NCI-H2029 treated with DMSO at 0.1 percent for 48 hours (cell line): ENCODE measurements at places on chromosomes 7 and 10.

GRCh38 chr10:124030492-124031110, 62.8 kb downstream of the CHST15 start:
- no peak for DNase-seq

- DNase-seq, result no peak
Observed at GRCh38 chr7:84693483-84693882, 493.4 kb downstream of the SEMA3D start.

DNA sequence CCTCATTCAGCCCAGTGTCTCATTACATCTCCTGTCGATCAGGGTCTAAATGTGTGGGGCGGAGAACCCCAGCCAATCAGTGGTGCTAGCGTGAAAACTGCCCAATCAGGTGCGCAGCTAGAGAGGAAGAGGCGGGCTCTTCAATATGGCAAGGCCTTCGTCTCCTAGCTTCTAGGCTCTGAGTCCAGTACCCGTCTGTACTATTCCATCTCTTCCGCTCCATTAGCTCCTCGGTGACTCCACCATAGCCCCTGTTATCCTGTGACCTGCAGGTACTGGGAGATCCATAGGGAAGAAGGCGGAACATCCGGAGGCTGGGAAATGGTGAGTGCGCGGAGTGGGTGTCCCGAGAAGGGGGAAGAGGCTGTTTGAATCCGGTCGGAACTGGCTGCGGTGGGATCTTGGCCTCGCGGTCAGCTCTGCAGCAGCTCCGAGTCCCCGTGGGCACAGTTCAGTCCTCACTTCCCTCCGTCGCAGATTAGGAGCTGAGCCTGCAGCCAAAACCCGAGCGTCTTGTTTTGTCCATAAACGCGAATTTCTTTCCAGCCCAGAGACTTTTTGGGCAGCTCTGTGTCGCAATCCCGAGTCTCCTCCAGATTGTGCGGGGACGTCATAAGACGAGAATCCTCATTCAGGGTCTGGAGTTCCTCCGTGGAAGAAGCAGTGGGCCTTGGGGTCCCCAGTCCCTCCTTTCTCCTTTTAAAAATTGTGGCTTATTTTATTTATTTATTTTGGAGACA, at the start of gene ZNF727:
Gene ZNF727 (plus strand): TSS at position 134 of the 740 bp plus-strand sequence. CDS start 188 bp downstream, at position 322.
- no peak for DNase-seq

DNA sequence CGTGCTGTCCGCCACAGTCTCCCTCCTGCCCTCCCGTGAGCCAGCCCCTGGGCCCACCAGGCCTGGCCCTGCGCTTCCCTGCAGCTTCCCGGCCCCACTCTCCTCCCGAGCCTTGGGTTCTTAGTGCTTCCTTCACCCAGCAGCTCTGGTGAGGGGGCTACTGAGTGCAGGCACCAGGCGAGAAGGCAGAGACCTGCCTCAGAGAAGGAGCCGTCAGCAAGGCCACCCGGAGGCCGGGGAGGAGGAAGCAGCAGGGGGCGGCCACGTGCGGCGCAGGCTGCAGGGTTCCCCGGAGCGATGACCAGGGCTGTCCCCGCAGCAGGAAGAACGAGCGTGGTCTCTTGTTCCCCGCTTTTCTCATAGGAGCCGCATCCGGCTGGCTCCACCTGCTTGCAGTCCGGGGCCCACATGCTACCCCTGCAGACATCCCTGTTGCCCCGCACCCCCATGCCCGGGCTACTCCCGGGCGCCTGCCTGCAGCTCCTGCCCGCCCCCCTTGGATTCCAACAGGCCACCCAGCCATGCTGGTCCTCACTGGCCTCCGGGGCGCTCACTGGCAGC, 20.5 kb downstream of the YKT6 start:
- no peak for DNase-seq

DNA sequence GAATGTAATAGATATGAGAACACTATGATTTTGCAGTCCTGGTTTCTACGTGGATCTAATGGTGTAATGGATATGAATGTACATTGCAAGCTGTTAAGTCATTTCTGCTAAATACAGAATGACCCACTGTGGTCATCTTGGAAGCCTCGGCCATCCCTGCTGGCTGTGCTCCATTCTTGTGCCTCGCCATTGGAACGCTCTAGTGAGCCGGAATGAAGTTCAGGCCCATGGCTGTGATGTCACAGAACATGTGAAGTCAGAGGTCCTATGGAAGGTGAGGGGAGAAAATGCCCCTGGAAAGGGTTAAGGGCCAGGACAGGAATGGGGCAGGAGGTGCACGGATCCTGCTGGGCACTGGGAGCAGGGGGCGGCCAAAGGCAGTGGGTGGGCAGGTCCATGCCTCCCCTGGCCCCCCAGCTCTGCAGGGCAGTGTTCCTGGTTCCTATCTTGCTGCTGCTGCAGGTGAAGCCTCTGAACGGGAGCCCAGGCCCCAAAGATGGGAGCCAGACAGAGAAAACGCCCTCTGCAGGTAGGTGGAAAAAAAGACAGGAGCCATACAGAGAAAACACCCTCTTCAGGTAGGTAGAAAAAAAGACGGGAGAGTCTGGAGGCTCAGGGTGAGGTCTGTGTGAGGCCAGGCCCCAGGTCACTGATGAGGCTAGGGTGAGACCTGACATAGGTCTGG, at the start of gene LLCFC1:
Gene LLCFC1 (plus strand): TSS at position 259 of the 685 bp plus-strand sequence. CDS start 138 bp downstream, at position 397.
- no peak for DNase-seq

DNA sequence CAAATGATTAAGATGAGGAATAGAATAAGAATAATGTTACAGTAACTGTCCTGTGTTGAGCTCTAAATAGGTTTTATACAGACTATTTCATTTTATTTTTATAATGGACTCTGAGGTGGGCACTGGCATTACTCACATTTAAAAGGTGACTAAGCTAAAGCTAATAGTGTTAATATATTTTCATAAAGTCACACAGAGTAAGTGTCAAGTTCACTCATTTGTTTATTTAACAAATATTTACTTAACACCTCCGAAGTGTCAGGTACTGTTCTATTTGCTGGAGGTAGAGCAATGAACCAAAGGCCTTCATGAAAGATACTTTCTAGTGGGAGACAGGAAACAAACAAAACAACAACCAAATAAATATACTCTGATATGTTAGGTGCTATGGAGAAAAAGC, 44.0 kb downstream of the ASB4 start:
- no peak for DNase-seq

- DNase-seq, result no peak
Observed at GRCh38 chr7:151273651-151274390, 25.3 kb upstream of the SMARCD3 start.

DNA sequence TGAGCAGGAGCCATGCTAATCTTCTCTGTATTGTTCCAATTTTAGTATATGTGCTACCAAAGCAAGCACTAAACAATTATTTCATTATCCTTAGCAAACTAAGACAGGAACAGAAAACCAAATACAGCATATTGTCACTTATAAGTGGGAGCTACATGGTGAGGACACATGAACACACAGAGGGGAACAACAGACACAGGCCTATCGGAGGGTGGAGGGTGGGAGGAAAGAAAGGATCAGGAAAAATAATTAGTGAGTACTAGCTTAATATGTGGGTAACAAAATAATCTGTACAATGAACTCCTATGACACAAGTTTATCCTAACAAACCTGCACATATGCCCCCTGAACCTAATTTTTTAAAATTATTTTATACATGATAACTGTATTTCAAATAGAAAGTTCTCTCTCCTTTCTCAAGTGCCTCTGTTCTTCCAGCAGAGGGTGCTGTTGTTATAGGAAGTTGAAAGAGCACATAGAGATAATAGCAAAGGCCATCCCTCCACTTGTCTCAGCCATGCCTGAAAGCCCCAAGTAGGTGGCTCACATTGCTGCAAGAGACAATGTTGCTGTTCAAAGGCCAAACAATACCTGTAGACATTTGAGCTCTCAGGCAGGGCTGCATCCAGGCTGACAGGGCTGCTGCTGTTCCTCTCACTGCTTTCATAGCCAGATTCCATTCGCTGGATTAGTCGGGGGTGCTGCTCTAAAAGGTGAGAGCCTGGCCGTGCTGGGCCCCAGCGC, 33.4 kb upstream of the PPP3CB start:
- DNase-seq, result peak; percentile 83

- DNase-seq, result no peak
Observed at GRCh38 chr10:7561985-7562384, 104.8 kb downstream of the ITIH5 start.

- DNase-seq, result peak; percentile 77
Observed at GRCh38 chr7:12315049-12315448, 88.6 kb downstream of the VWDE start.

GRCh38 chr7:76280408-76280807, 22.1 kb upstream of the HSPB1 start:
- no peak for DNase-seq

- DNase-seq, result no peak
Observed at GRCh38 chr10:88186335-88186734, 322.9 kb downstream of the PTEN start.

- DNase-seq, result no peak
Observed at GRCh38 chr7:91636129-91636724, 244.3 kb downstream of the MTERF1 start.

DNA sequence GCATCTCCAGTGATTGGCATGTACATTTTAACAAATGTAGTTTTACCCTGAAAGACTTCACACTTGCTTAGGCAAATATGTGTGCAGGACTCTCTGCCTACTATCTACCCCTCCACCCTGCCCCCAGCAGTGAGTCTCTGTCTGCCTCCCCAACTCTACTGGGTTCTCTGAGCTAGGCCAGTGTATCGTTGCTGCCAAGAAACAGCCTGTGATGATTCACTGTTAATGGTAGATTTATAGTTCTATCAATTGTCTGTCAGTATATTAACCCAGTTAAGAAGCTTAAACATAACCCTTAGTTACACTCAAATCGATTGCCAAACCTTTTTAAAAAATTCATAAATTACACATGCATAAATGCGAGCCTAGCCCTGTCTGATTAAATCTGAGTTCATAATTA, 137.0 kb downstream of the SND1 start:
- no peak for DNase-seq

GRCh38 chr10:72234560-72235095, 18.6 kb upstream of the ASCC1 start:
- no peak for DNase-seq

DNA sequence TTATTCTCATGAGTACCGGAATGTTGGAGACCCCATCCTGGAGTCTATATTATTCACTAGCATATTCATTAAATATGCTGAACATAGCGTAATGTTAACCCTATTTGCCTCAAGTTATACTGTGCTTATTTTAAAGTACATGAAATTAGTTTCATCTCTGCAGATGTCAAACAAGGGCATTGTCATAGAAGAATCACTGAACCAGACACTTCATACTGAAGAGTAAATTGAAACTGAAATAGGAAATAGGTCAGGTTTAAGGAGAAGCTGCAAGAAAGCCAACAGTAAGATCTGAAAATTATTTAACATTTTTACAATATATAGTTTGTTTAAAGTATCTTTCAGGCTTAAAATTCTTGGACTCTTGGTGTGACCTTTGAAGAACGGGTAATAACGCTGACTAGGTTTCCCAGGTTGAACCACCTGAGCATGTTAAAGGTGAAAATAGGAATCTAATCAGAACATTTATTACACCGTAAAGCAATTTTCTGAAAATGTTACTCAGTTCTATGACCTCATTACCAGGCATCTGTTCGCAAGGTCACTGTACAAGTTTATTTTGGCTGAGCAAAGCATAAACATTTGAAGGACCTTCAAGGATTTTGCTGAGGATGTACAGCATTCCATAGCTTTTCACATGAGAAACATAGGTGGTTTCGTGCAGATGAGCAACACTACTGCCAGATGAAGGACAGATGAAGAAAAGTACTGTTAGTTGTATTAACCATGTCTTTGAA, 82.7 kb downstream of the REEP3 start:
- no peak for DNase-seq

- no peak for DNase-seq
Observed at GRCh38 chr10:14329746-14330173, 964 bp downstream of the FRMD4A start.

- no peak for DNase-seq
Observed at GRCh38 chr7:1696671-1697498, 26.8 kb downstream of the ELFN1 start.

- no peak for DNase-seq
Observed at GRCh38 chr10:70898687-70899086, 10.3 kb upstream of the PCBD1 start.

DNA sequence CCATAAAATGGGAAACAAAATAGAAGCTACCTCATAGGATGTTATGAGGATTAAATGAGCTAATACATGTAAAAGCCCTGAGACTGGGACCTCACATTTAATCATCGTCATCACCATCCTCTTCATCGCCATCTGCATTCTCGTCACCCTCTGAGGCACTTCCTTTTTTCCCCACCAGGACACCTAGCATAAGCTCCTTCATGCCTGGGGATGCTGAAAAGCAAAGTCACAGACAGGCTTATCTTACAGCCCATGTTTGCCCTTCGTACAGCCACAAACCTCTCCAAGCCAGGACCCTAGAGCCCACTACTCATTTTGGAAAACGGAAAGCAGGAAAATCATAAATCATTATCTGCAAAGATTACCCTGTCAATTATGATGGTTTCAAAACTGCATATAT, 249.6 kb downstream of the GPAM start:
- DNase-seq, result no peak

DNA sequence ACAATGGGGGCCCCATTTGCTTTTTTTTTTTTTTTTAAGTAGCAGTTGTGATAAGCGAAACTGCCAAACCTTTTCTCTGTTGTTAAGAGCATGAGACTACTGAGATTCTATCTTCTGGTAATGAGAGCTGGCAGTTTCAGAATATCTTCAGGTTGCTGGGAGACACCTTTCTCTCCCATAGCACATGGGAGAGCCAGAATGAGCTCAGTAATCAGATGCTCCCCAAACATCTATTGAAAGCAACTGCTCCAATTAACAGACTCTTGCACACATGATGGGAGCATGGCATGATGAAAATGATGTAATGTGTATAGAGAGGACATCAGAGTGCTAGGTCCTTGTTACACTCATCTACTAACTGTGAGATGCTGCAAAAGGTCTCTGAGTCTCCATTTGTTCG, 18.8 kb downstream of the MYO3A start:
- DNase-seq, result peak; percentile 0

GRCh38 chr7:127791446-127792189, 139.6 kb downstream of the SND1 start:
- DNase-seq, result no peak

DNA sequence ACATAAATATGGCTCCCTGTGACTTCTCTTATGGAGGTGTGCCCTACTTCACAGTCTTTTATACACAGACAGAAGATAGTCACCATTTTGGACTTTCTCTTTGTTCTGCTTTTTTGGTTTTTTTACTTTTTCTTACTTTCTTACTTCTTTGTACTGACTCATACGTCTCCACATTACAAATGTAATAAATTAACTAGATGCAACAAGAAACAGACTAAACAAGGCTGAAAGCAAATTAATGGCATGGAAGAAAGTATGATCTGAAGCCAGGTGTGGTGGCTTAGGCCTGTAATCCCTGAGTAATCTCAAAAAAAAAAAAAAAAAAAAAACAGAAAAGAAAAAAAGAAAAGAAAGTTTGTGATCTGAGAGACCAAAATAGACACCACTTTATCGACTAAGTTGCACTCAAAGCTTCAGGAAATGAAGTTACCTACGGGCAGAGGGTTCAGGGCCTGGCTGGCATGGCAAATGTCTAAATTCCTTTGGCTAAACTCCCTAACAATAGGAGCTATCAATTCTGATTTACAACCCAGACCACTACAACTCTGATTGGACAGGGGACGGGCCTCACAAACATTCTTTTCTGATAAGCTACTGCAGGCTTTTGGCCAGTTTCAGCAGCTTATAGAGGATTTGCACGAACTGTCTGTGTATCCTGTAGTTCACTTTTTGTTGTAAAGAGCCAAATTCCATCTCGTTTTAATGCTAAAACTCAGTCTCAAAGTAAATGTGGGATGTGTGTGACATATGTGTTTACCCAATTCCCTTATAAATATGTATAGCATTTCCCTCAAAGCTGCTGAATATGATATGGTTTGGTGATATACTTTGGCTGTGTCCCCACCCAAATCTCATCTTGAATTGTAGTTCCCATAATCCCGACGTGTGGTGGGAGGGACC, 129.1 kb downstream of the SEPTIN14 start:
- no peak for DNase-seq
